Endothelial cell (in vitro differentiated cells): ENCODE measurements at places on chromosomes 12 and 14. TPM values are rescaled to one million over a fixed set of nuclear protein-coding genes. Genes with fewer than 3 reads are reported as not detected.
A peak's percentile ranks its signal among the peaks of the same experiment; 100 is the strongest.

DNA sequence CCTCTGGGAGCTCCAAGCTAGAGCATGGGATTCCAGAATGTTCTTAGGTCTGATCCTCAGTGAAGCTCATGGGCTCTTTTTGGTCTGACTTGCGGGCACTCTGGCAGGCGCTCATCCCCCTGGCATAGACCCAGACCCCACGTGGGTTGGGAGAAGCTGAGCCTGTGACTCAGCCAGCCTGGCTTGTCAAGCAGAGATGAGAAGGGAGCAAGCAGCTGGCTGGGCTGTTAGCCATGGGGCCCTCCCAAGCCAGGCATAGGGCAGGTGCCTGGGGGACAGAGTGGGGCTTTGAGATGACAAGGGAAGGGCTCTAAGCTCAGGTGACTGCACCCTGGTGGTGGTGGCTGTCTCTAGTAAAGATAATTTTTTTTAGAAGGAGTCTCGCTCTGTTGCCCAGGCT is 80.3 kb upstream of the NOS1 start:
- no peak for DNase-seq

DNA sequence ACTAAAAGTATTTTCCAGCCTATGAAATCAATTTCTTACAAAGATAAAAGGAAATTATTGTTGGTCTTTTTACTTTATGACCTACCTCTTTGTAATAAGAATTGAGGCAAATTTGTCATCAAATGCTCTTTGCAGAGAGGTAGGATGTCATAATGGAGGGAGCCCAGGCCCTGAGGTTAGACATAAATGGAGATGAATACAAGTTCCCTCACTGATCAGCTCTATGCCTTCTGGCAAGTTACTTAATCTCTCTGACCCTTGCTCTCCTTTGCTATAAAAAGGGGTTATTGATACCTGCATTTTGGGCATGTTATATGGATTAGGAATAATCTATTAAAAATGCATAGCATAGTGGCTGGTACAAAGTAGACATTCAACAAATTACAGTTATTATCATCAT is 146.9 kb upstream of the KRR1 start:
- no peak for DNase-seq

- no peak for DNase-seq
These were observed 10.4 kb downstream of the MAP4K5 start for GRCh38 chr14:50521912-50522341.

- no peak for DNase-seq
These were observed 30.1 kb downstream of the MRPL42 start for GRCh38 chr12:93497456-93497855.

GRCh38 chr12:47736216-47736615 is 10.9 kb upstream of the ENDOU start:
- DNase-seq = no peak

- DNase-seq = no peak
These were observed 5.7 kb upstream of the PLEK2 start for GRCh38 chr14:67417633-67418032.

DNA sequence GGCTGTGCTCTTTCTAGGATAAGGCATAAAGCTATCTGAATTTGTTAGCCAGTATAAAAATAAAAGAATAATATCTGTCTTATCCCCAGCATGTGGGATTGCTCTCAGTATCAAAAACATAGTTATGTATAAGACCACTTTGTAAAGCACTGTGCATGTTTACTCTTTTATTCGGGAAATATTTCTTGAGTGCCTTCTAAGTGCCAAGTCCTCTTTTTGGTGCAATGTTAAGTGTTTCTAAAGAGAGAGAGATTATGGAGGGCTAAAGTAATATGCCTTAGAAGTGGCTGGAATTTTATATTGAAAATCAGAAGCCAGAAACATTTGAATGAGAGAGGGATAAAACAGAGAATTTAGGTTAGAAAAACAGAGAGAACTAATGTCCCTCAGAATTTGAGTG is 212.0 kb downstream of the ALG10B start:
- no peak for DNase-seq

DNA sequence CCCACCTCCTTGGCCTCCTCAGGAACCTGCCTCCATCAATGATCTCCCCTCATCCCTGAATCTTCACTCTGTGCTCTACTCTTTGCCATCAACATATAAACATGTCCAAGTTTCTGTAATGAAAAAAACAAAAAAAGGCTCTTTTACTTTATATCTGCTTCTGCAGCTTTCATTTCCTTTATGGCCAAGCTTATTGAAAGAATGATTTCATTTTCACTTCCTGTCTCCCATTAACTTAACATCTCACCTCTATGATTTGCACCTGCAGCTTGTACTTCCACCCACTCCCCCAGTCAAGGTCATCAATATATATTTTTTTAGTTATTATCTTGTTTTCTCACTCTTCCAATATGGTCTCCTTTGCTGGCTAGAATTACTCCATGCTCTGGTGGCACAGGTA is 15.6 kb upstream of the RNU6-7 start:
- DNase-seq = no peak

GRCh38 chr12:33180918-33181317 is 258.7 kb downstream of the SYT10 start:
- no peak for DNase-seq

KRT80 gene
- total RNA-seq = 1.5 TPM

SRRM4 gene
- 3.6 TPM for total RNA-seq

DNA sequence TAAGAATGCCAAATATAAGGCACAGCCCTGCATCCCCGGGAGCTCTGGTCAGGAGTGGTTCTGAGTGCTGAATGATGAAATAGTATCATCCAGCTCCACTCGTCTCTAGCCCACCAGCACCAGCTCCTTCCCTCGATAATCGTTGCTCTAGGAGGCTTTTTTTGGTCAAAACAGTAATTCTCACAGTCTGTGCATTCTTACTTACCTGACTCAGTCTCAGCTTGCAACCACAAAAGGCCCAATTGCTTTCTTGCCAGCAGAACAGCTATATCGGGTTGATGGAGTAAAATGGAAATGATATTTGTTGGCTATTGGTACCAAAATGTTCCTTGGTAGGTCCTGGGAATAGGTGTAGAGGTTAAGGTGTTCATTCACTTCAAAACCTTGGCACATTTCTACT is 94.8 kb downstream of the BMP4 start:
- no peak for DNase-seq

GRCh38 chr14:67487937-67488893 is at the start of gene TMEM229B:
Gene TMEM229B (minus strand): TSS chr14:67488721. CDS start chr14:67473923, 14,798 bp downstream.
- DNase-seq = no peak

MYBPC1 gene
- not detected for total RNA-seq

GRCh38 chr14:80164991-80165721 is 46.1 kb downstream of the DIO2 start:
- no peak for DNase-seq

GRCh38 chr12:39000370-39000769 is 95.0 kb upstream of the CPNE8 start:
- no peak for DNase-seq

PRPH gene
- not detected for total RNA-seq

DNA sequence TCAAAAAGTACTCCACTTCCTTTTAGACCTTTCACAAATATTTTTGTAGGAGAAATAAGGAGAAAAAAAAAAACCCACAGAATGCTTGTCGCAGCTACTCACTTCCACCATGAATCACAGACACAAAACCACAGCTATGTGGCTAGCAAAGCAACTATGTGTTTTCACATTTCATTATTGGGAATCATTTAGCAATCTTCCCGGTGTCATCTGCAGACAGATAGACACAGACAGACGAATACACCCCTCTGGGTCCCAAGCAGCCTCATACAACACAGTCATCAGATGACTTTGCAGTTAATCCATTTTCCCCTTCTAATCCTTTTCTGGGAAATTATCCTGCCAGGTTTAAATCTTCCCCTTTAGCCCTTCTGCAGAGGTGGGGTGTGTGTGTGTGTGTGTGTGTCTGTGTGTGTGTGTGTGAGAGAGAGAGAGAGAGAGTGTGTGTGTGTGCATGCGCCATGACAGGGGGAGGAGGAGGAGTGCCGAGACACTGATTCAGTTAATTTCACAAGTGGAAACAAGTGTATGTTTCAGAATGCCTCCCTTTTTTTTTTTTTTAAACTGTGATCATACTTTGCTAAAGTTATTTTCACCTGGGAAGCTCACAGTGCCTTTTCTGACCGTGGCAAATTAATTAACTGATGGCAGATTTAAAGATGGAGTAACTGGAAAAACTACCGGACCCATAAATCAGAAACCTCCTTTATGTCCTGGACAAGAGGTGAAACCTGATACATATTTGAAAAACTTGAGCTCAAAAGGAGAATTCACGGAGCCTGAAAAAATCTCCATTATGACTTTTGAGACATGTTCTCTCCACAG is 39.9 kb downstream of the LTBP2 start:
- no peak for DNase-seq

- DNase-seq = no peak
These were observed 157.7 kb downstream of the TTC7B start for GRCh38 chr14:90658541-90658967.

TUBA1A gene
- total RNA-seq = 924 TPM

DNA sequence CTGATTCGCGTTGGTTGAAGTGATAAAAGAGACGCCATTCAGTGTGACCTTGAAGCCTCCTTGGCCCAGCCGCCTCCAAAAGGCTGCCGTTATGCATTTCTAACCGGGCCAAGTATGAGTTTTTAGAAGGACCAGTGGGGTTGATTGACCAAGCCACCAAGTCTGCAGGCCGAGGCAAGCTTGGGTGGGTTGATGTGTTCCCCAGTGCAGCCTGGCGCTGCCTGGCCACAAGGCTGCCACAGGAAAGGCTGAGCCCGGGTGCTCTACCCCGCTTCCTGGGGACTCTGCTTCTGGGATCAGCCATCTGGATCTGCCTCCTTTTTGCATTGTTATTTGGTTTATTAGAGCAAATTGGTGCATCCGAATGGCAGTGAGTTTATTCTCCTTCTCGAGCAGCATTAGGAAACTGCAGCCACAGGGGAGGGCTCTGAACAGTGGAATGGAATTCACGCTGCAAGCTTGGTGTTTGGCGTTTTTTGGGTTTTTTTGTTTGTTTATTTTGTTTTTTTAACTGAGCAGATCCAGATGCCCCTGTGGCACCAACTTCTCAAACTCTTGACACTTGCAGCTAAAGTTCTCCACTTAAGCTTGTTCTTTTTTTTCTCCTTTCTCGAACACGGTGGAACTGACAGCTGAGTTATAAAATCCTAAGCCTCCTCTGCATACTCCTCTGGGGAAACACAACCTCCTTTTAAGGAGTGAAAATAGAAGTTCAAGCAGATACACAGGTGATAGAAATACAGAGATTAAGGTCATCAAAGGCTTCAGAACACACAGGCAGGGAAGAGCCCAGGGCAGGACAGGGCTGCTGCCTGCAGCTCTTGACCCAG is 145.4 kb upstream of the FKBP4 start:
- DNase-seq = no peak

DNA sequence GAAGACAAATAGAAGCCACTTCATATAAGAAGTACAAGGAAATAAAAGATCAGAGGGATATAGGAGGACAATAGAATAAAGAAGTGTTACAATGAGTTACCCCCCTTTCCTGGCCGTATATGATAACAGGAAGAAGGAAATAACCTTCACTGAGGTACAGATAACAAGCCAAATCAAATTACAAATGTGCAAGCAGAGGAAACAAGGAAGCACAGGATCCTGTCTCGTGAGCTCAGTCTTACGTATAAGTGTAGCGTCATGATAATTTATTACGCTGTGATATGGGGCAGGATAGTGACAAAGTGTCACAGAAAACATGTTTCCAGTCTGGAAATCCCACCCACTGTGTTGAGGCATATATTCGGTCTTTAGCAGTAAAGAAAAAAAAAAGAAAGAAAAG is 26.5 kb downstream of the CRACR2A start:
- DNase-seq = no peak

DNA sequence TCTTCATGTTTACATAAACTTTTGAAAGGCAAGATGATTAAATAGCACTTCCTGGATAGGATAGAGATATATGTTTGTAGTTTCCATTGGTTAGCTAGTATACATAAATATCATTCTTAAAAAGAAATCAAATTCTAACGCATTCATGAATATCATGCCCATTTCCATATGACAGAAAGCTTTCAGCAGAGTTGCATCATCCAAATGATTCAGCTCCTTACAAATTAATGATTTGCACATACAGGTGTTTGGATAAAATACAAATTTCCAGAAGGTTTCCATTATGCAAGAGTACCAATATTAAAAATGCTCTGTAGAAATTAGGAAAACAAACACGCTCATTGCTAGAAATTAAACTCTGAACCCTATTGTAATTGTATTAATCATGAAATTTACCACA is 264.4 kb downstream of the FOXG1 start:
- no peak for DNase-seq

DNA sequence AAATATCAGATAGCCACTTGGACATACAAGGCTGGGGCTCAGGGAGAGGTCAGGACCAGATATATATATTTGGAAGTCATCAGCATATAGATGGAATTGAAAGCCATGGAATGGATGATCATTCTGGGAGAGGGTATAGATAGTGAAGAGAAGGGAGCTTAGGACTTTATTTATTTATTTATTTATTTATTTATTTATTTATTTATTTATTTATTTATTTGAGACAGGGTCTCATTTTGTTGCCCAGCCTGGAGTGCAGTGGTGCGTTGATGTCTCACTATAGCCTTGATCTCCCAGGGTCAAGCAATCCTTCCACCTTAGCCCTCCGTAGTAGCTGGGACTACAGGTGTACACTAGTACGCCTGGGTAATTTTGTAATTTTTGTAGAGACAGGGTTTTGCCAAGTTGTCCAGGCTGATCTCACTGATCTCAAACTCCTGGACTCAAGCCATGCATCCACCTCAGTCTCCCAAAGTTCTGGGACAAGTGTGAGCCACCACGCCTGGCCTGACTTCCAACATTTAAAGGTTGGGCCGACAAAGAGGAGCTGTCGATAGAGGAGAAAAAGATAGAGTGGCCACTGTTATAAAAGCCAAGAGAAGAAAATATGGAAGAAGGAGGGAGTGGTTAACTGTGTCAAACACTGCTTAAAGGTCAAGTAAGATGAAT is 8.7 kb upstream of the INHBE start:
- no peak for DNase-seq

DDHD1 gene
- total RNA-seq = 4.1 TPM

- DNase-seq = no peak
These were observed 28.5 kb upstream of the KLHL42 start for GRCh38 chr12:27751386-27752047.

GRCh38 chr12:50633955-50634354 is 129.2 kb downstream of the DIP2B start:
- no peak for DNase-seq

GRCh38 chr14:28754209-28754985 is 12.2 kb upstream of the FOXG1 start:
- DNase-seq = peak; percentile 60

GRIP1 gene
- total RNA-seq = 36.2 TPM

GRCh38 chr14:22800346-22800745 is 14.9 kb downstream of the SLC7A7 start:
- no peak for DNase-seq

LMNTD1 gene
- total RNA-seq = not detected
